ENCODE measurements at places on chromosomes 6 and 20. TPM values are rescaled to one million over a fixed set of nuclear protein-coding genes. Genes with fewer than 3 reads are reported as not detected.

C20orf141 gene
- not detected for total RNA-seq

DNA sequence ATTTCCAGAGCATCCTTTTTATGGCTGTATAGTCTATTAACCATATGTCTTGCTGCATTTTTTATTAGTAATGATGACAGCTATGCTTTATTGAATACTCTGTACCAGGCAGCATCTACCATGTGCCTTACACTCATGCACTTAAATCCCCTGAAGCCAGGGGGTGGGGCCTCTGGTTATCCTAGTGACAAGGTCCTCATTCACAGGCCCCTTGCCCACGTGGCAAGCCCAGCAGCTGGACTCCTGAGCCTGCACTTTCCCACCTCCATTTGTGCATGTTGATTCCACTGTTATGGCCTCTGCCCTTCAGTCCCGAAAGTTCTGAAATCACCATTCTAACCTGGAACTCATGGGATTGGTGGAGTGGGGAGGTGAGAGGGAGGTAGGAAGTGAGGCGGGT lies 22.3 kb downstream of the ACTR5 start:
- DNase-seq: no peak

COL21A1 gene
- total RNA-seq: 20.5 TPM

- DNase-seq: no peak
These were observed 17.8 kb downstream of the MAP3K5 start for GRCh38 chr6:136774228-136775041.

GRCh38 chr6:44629636-44630035 lies 242.1 kb downstream of the CDC5L start:
- DNase-seq: no peak

- DNase-seq: no peak
These were observed 17.8 kb downstream of the SLC22A1 start for GRCh38 chr6:160139420-160139851.

SPATS1 gene
- not detected for total RNA-seq

DNA sequence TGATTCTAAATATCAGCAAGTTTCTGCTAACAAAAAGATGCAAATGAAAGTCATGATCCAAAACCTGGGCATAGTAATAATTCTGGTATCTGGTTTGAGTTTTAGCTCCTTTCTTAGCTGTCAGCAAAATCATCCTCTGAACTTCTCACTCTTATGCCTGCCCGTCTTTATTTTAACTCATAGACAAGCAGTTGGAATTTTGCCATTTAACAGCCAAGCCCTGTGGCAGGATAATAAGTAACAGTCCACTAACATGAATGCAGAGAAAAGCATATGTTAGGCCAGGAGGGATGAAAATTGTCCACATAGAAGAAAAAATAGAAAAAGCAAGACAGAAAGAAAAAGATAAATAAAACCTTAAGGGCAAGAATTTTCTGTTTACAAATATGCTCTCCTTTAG lies 170.0 kb upstream of the LAMA2 start:
- DNase-seq: no peak

GRCh38 chr6:119738425-119738824 lies 388.9 kb upstream of the MAN1A1 start:
- DNase-seq: no peak

FOXC1 gene
- 1.1 TPM for total RNA-seq

NPBWR2 gene
- total RNA-seq: not detected

DNA sequence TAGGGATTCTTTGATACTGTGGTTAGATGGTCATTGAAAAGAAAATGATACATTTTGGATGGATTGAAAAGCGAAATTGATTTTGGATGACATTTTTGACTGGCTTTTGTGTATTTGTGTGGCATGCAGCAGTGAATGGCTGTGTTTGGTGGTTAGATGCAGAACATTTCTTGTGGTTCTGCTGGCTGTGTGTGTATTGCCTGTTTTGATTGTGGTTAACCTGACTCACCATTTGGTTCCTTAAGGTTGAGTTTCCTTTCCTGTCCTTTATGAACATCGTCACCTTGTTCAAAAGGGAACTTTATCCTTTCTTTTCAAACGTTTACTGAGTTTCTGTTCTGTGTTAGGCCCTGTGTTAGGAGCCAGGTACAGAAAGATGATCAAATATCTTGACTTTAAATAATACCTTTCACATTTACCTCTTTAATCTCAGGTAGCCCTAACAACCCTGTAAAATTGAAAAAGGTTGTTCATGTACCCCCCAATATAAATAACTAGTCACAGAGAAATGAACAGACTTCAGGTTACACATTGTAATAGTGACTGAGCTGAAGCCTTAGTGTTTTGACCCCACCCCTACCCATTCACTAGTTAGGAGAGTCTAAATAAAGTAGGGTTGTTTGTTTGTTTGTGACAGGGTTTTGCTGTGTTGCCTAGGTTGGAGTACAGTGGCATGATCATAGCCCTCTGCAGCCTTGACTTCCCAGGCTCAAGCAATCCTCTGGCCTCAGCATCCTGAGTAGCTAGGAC lies 23.8 kb downstream of the ANKS1A start:
- DNase-seq: no peak

WFDC6 gene
- total RNA-seq: not detected

RIN2 gene
- 73.1 TPM for total RNA-seq

RHAG gene
- total RNA-seq: not detected

TDRD6 gene
- 0.39 TPM for total RNA-seq

Data from mucosa of descending colon (tissue), 3 donors.